ENCODE measurements at places on chromosomes 5 and 9. TPM values are rescaled to one million over a fixed set of nuclear protein-coding genes. Genes with fewer than 3 reads are reported as not detected.
A peak's percentile ranks its signal among the peaks of the same experiment; 100 is the strongest.

GRCh38 chr9:69584759-69585158 lies 87.4 kb downstream of the APBA1 start:
- no peaks in the 10 kb centered on the region for H3K36me3 ChIP-seq
- H3K27me3 ChIP-seq: peaks cover 2% of the 10 kb centered on the region
- H3K4me3 ChIP-seq: no peak overlapping the region
- no peak overlapping the region for H3K27ac ChIP-seq
- no peak for DNase-seq

- peaks cover 42% of the 10 kb centered on the region for H3K36me3 ChIP-seq
- H3K4me1 ChIP-seq: peaks cover 64% of the 10 kb centered on the region
- no peak for DNase-seq
- H3K4me3 ChIP-seq: no peak overlapping the region
- no peaks in the 10 kb centered on the region for H3K27me3 ChIP-seq
Observed at GRCh38 chr9:120846906-120847305, 4.2 kb upstream of the PSMD5 start.

- H3K36me3 ChIP-seq: no peaks in the 10 kb centered on the region
- H3K4me3 ChIP-seq: no peak overlapping the region
- no peak overlapping the region for H3K27ac ChIP-seq
Observed at GRCh38 chr9:75539523-75539922, 350.9 kb upstream of the PCSK5 start.

Gene FAM120A
- total RNA-seq: 145 TPM

DNA sequence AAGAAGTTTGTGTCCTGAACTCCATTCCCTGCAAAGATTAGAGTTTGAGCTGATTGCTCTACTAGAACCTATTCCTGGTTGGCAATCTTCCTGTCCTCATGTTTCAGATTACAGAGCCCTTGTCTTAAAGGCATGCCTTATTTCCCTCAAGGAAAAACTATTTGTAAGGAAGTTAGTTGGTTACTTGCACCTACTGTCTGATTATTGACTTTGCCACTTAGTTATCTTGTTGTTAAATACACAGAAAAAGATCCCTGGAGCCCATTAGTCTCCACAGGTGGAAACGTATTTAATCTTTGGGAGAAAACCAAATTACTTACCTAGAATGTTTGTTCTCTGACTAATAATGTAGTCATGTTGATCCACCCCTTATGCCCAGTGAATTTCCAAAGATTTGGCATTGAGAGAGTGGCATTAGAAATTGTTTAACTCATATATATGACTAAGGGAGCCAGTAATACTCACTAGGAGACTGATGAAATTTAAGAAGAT lies 132.3 kb upstream of the ELL2 start:
- no peaks in the 10 kb centered on the region for H3K4me1 ChIP-seq
- no peaks in the 10 kb centered on the region for H3K27me3 ChIP-seq
- no peak overlapping the region for H3K27ac ChIP-seq
- DNase-seq: no peak

- H3K4me1 ChIP-seq: peaks cover 38% of the 10 kb centered on the region
- H3K27me3 ChIP-seq: peaks cover 5% of the 10 kb centered on the region
- peak overlapping the region; percentile 90 for H3K4me3 ChIP-seq
- H3K36me3 ChIP-seq: peaks cover 2% of the 10 kb centered on the region
- no peak for DNase-seq
Observed at GRCh38 chr9:37904445-37905130, 661 bp upstream of the SLC25A51 start.

Gene FUT7
- total RNA-seq: 0.22 TPM

DNA sequence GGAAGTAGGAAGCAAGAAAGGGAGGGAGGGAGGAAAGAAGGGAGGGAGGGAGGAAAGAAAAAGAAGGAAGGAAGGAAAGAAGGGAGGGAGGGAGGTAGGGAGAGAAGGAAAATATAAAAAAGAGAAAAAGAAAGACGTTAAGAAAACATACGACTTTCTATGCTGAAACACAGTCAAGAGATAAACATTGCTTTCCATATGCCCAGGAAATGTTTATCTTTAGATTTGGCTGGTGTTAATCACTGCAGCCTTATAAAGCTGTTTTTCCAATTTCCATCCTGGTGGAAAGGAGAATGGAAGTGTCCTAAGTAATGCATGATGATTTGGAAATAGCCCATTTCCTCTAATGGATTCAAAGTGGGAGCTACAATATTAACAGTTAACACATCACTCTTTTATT lies 524.3 kb downstream of the MTRR start:
- no peaks in the 10 kb centered on the region for H3K4me1 ChIP-seq
- H3K4me3 ChIP-seq: no peak overlapping the region
- no peaks in the 10 kb centered on the region for H3K27me3 ChIP-seq
- DNase-seq: no peak

Gene ADAMTS16
- not detected for total RNA-seq

Gene SMIM32
- not detected for total RNA-seq

Gene CBY3
- 0.66 TPM for total RNA-seq

- DNase-seq: no peak
- no peaks in the 10 kb centered on the region for H3K4me1 ChIP-seq
- no peak overlapping the region for H3K4me3 ChIP-seq
- no peak overlapping the region for H3K27ac ChIP-seq
- H3K27me3 ChIP-seq: no peaks in the 10 kb centered on the region
Observed at GRCh38 chr9:81377921-81378320, 311.4 kb downstream of the TLE1 start.

Gene GALNT12
- total RNA-seq: 2.3 TPM

- peaks cover 8% of the 10 kb centered on the region for H3K4me1 ChIP-seq
- H3K4me3 ChIP-seq: no peak overlapping the region
- peaks cover 55% of the 10 kb centered on the region for H3K27me3 ChIP-seq
- H3K27ac ChIP-seq: no peak overlapping the region
Observed at GRCh38 chr5:116569999-116570398, 4.6 kb downstream of the SEMA6A start.

Gene SLCO6A1
- total RNA-seq: not detected

DNA sequence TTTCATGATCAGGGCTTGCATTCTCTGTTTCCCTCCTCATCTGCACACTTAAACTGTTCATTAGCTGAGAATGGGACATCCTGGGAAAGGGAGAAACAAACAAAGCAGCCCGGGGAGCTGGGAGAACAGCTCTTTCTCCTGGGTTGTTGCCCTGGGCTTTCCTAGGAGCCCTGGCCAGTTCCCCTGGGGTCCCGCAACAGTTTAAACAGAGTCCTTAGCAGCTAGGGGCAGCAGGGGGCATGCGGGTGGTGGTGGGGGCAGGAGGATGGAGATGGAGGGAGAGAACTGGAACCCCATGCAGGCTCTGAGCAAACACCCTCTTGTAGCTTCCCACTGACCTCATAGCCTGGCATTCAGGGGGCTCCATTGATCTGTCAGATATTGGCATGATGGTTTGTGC lies 209.1 kb upstream of the TBCA start:
- DNase-seq: no peak
- H3K27ac ChIP-seq: no peak overlapping the region
- H3K27me3 ChIP-seq: peaks cover 25% of the 10 kb centered on the region
- H3K4me1 ChIP-seq: no peaks in the 10 kb centered on the region

Gene CAMK2A
- total RNA-seq: not detected
